ENCODE measurements at places on chromosomes 11 and 22. TPM values are rescaled to one million over a fixed set of nuclear protein-coding genes. Genes with fewer than 3 reads are reported as not detected.

GRCh38 chr11:75654314-75654713 is 14.5 kb downstream of the MAP6 start:
- H3K27me3 ChIP-seq: peaks cover 3% of the 10 kb centered on the region
- H3K36me3 ChIP-seq: no peaks in the 10 kb centered on the region
- no peak overlapping the region for H3K27ac ChIP-seq
- no peak overlapping the region for H3K4me3 ChIP-seq
- no peaks in the 10 kb centered on the region for H3K4me1 ChIP-seq

DNA sequence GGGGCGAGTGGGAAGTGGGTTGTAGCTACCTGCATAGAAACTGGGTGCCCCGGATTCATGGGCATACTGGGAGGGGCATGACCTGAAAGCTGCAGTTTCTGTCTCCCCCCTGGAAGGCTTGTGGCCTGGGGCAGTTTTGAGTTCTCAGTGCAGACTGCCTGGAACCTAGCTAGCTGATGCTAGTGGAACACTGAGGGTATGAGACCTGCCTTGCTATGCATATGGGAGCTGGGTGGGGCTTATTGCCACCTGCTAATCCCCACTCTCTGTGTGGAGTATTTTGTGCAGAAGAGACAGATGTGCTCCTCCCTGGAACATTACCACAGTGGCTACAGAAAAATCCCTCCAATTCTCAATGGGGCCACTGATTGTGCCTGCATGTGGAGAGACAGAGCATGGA is 11.7 kb upstream of the OR56B4 start:
- H3K4me3 ChIP-seq: no peak overlapping the region
- H3K4me1 ChIP-seq: no peaks in the 10 kb centered on the region
- no peaks in the 10 kb centered on the region for H3K36me3 ChIP-seq
- H3K27ac ChIP-seq: no peak overlapping the region
- no peaks in the 10 kb centered on the region for H3K27me3 ChIP-seq

DNA sequence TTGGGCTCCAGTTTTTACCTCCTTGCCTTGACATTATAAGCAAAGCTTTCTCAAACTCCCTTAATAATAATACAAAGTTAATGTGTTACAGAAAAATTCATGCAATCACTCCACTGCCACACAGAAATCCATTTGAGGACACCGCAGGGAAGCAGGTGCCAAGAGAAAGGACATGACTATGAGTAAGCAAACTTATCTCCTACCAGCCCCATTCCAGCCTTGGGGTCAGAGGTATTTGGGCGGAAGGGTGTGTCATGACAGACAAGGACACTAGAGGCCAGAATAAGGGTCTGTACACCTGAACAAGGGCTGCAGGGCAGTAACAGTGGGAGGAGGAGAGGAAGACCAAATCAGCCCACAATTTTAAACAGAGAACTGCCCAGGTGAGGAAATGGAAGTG is 5.9 kb downstream of the GNG3 start:
- H3K27ac ChIP-seq: peak overlapping the region; percentile 72
- no peak overlapping the region for H3K4me3 ChIP-seq
- peaks cover 62% of the 10 kb centered on the region for H3K36me3 ChIP-seq
- H3K4me1 ChIP-seq: peaks cover 64% of the 10 kb centered on the region
- peak; percentile 94 for DNase-seq

GRCh38 chr11:39205236-39205995 is 2254.0 kb downstream of the LRRC4C start:
- no peak overlapping the region for H3K27ac ChIP-seq
- H3K36me3 ChIP-seq: no peaks in the 10 kb centered on the region
- no peaks in the 10 kb centered on the region for H3K27me3 ChIP-seq
- no peak for DNase-seq

- no peak for DNase-seq
- no peak overlapping the region for H3K27ac ChIP-seq
- H3K4me3 ChIP-seq: no peak overlapping the region
- no peaks in the 10 kb centered on the region for H3K27me3 ChIP-seq
These were observed 1224.8 kb downstream of the JRKL start for GRCh38 chr11:97614606-97615005.

DNA sequence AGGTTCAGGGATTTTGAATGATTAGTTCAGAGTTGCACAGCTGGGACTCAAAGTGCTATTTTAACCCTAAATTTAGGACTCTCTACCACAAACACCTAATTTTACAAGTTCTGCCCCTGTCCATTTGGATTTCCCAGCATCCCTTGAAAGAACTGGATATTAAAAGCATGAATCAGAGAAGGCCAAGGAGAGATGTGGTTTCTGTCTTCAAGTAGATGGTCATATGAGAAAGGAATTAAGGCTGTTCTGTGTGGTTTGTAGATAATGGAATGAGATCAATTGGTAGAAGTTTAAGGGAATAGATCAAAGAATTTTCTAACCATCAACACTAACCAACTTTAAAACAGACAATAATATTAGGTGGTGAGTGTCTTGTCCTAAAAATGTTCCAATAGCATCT is 106.4 kb upstream of the TENM4 start:
- H3K4me3 ChIP-seq: no peak overlapping the region
- no peaks in the 10 kb centered on the region for H3K27me3 ChIP-seq
- no peaks in the 10 kb centered on the region for H3K36me3 ChIP-seq
- no peak for DNase-seq
- H3K4me1 ChIP-seq: no peaks in the 10 kb centered on the region

DNA sequence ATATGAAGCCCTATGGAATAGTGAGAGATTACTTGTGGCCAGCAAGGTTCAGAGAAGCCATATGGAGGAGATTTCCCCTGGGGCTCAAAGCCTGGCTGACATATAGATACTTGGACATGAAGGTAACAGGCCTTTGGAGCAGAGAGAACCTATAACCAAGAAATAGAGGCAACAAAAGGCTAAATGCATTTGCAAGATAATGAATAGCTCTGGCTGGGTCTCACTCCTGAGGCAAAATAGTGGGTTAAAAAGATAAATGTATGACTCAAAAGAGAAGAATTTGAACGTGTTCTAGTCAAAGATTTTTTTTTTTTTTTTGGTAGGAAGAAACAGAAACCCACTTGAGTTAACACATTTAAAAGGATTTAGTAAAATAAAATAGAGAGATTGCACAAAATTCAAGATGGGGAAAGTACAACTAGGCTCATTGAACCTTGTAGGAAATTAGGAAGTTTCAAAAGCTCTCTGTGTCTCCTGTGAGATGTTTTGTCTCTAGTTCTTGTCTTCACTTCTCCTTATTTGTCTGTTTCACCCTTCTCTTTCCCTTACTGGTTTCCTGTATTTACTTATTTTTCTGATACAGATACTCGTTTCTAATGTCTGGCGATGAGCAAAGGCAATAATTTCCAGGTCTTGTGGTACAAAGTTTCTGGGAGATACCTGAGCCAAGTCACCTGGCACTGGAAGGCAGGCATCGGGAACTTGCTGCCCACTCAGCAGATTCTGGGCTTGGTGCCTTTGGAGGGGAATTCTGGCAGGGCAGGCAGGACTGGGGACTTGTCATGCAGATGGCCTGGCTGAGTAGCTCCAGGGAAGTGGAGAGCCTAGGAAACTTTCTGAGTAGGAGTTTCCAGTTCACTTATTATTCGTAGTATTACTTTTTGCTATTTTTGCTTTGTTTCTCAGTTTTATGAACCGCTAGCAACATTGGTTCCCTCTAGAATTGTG is 49.2 kb upstream of the SESN3 start:
- peaks cover 29% of the 10 kb centered on the region for H3K4me1 ChIP-seq
- H3K36me3 ChIP-seq: no peaks in the 10 kb centered on the region
- peak; percentile 57 for DNase-seq

Gene TCN1
- polyA plus RNA-seq: 0.37 TPM

Gene LINC01488
- 0.09 TPM for polyA plus RNA-seq
